Epithelial cell of proximal tubule (primary cell): ENCODE measurements at places on chromosomes 1 and 21. TPM values are rescaled to one million over a fixed set of nuclear protein-coding genes. Genes with fewer than 3 reads are reported as not detected.

DNA sequence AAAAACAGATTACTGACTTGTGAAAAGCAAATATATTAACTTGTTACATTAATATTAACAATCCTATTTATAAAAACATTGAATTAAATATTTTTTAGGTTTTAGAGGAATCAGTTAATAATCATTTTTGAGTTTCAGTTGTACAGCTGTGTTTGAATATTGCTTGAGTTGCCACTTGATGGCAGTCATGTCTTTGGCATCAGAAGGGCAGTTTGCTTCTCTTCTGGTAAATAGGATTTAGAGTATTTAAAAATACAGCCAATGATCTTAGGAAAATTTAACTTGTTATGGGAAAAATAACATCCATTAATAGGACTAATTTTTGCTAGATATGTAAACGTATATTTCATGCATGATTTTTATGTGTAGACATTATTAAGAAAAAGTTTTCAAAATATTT, 234.1 kb downstream of the NCAM2 start:
- no peak for DNase-seq

DNA sequence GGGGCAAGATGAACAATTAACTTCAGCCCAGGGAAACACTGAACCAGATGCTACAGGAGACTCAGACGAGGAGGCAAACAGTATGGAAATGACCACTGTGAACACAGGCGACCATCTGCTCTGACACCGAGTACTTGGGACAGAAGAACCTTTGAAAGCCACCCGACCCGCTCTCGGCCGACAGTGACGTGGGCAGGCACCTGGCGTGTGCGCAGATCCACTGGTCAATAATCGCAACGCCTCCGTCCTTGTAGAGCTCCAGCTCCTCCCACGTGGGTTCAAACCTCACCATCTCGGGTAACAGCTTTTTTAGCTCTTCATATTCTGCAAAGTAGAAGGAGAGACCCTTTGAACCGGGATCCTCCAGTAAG, 20.3 kb downstream of the POFUT2 start:
- no peak for DNase-seq

DNA sequence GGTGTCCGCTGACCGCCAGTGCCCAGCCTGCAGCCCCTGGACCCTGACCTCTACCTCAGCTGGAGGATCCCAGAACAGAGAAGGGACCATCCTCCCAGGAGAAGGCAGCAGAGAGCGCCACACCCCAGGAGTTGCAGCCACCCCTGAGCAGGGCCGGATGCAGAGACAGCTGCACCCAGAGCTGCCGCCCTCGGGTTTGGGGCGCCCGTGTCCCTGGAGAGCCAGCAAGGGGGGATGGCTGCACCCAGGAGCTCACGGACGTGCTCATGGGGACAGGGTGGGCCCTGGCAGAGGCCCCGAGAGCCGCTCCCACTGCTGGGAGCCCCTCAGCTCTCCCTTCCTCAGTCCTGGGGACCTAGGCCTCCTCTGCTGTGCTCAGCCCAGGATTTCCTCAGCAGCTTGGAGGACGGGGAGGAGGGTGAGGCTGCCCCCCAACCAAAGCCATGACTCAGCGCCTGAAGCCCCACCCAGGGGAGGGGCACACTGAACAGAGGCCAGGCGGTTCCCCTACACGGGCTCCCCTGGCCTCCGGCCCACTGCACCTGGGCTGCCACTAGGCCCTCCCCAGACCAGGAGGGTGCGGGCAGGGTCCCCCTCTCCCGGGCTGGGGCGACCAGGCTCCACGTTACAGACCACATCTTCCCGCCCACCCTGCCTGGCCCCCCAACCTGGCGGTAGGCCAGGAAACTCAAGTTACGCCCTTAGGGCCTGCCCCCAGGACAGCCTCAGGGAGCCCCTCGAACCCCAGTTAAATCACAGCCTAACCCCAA, 2.2 kb downstream of the ACAP3 start:
- DNase-seq: no peak

The SIK1 gene
- total RNA-seq: 2.7 and 4.4 TPM in 2 replicates
